Dorsolateral prefrontal cortex (tissue), 122 donors: ENCODE measurements at places on chromosomes 3 and 15. TPM values are rescaled to one million over a fixed set of nuclear protein-coding genes. Genes with fewer than 3 reads are reported as not detected.
A peak's percentile ranks its signal among the peaks of the same experiment; 100 is the strongest.

DNA sequence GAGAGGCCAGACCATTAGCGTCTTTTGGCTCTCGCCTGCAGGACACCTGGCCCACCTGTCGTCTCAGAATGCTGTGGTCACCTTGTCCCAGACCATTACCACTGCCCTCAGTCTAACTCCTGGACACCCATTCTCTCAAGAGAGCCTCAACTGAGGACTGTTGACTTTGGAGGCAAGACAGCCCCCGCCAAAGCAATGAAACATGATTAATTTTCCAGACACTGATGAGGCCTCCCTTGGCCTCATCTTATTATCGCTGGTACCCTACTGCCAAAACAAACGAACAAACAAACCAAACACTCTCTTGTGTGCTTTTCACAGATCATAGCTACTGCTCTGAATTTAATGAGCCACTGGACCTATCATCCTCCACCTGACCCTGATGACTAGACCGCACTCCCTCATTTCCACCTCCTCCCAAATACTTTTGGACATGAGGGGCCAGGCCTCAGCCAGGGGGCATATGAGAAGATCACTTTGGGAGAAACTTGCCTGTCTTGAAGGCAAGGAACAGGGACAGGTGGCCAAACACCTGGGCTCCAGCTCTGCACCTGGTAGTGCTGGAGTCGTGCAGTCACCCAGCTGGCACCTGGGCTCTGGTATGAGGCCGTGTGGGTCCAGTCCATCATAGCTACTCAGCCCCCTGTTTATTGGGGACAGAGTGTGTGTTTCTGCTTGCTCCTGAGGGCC lies 27.6 kb downstream of the ALS2CL start:
- DNase-seq: peak; percentile 10

The CTDSPL gene
- total RNA-seq: 29.9 TPM

DNA sequence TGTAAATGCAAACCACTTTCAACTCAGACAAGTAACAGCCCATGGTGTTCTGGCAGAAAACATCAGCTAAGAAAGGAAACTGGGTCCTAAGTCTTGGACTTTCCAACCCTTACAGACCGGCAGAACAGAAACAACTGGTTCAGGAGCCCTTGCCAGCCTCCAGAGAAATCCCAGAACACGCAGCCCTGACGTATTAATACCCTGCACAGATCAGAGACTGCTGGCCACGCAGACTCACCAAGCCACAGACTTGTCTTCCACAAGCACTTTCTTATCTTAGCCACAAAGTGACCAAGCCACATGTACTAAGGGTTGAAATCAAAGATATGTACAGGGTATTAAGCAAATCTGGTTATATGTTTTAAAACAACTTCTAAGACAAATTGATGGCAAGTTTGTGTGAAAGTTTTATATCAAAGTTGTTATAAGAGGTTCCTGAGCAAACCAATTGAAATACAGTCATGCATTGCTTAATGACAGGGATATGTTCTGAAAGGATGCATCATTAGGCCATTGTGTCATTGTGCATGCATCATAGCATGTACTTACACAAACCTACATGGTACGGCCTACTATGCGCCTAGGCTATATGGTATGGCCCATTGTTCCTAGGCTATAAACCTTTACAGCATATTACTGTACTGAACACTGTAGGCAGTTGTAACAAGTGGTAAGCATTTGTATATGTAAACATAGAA lies 36.8 kb downstream of the BTD start:
- DNase-seq: no peak

- DNase-seq: no peak
Measured at GRCh38 chr15:100895721-100896120, 16.1 kb downstream of the ALDH1A3 start.

DNA sequence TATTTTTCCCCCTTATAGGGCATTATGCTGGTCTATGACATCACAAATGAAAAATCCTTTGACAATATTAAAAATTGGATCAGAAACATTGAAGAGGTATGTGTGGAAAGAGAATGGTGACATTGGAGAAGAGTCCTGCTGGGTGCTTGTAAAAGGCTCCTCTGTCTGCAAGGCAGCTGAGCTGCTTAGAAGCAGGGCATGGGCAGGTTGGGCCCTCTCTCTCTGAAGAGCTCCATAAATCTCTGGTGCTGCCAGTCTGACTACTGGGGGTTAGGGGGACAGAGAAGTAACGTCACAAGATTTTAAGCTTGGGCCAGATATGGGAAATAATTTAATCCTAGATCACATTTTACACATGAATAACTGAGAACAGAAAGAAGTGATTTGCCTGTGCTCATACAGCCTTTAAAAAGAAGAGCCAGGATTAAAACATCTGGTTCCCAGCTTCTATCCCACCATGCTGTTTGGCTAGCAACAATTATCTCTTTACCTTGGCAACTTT lies 21.9 kb upstream of the APH1B start:
- DNase-seq: no peak

The SLC27A2 gene
- 1.8 TPM for total RNA-seq

The P2RY14 gene
- total RNA-seq: 1.5 TPM

GRCh38 chr3:33061782-33062181 lies 35.2 kb downstream of the GLB1 start:
- no peak for DNase-seq

GRCh38 chr3:169161011-169161410 lies 502.5 kb downstream of the MECOM start:
- DNase-seq: no peak
